ENCODE measurements at places on chromosomes 6 and 20. TPM values are rescaled to one million over a fixed set of nuclear protein-coding genes. Genes with fewer than 3 reads are reported as not detected.

- no peak for DNase-seq
Measured at GRCh38 chr20:2658414-2659354, 5.3 kb downstream of the IDH3B start.

GRCh38 chr6:41375598-41376151 lies 40.3 kb downstream of the NCR2 start:
- no peak for DNase-seq

The ELOVL4 gene
- 0.88 TPM for total RNA-seq

The DEFB124 gene
- not detected for total RNA-seq

The COL9A3 gene
- total RNA-seq: 0.47 TPM

The SSTR4 gene
- not detected for total RNA-seq

DNA sequence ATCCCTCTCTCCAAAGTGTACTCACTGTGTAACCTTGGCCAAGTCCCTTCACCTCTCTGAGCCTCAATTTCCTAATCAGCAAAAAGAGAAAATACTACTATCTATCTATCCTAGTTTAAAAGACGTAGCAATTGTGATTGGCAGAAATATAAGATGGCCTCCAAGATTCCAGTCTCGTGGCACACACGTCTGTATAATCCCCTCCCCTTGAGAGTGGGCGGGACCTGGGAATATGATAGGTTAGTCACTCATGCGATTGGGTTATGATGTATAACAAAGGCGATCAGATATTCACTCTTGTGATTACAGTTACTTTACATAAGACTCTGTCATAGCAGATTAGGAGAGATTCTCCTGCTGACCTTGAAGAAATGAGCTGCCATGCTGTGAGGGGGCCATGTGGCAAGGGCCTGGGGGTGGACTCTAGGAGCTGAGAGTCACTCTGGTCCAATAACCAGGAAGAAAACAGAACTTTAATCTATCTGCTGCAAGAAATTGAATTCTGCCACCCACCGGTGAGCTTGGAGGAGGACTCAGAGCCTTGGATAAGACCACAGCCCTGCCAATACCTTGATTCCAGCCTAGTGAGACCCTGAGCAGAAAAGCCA lies 6.0 kb downstream of the CPNE5 start:
- DNase-seq: no peak

DNA sequence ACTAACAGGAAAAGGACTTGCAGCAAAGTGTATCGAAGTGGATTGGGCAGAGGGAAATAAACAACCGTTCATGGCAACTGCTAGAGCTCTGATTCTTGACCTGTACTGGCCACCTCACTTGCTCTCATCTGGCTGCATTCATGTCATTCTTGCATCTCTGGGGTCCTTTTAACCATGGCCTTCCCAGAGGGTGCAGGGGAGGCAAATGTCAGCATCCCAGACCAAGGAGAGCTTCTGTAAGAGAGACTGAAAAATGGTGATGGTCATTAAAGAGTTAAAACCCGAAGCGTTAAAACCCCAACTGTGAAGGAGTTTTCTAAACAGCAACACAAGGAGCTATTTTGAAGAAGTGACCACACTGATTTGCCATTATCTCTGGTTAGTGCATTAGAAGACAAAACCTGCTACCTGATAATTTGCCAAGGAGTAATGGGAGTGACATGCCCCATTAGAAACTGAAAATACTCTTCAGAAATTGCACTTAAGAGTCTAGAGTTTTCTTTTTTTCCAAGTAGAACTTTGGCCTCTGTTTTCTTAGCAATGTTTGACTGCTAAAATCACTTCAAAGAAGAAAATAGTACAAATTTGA lies 62.4 kb downstream of the APCDD1L start:
- DNase-seq: no peak

DNA sequence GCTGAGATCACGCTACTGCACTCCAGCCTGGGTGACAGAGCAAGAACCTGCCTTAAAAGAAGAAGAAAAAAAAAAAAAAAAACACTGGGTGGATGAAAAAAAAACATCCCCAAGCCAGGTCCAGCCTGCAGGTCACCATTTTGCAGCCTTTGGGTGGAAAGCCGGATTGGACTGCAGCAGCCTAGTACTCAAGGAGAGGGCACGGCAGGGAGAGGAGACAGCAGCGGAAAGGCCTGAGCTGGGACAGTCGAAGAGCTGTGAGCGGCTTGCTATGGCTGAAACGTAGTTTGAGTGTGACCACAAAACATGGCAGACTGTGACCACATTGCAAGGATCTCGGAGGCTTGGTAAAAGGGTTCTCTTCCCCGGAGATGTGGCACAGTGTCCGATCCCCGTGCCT lies 173.0 kb downstream of the NFATC2 start:
- no peak for DNase-seq

The GMPR gene
- total RNA-seq: 2.1 TPM

The TSBP1 gene
- total RNA-seq: not detected

DNA sequence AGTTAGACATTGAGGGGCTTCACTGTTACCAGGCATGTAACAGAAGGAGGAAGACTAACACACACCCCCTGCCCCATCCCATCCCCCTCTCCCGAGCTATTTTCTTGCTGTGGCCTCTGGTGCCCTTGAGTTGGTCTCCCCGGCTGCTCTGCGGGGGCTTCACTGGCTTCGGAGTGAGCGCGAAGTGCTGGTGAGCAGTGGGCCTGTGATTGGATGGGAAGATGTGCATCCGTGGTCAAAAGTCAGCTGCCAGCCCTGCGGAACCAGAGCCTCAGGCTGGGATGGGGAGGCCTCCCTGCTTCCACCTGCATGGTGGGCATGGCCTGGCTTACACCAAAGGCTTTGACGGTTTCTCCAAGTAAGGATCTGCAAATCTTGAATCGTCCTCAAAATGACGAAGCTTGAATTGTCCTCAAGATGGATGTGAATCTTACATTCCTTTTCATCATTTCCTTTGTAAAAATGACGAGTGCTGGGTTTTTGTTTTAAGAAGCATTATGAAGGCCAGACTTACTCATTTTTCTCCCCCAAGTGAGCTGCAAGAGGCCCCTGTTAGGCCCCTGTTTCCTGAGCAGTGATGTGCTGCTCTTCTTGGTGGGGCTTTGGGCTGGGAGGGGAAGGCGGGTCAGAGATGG lies 23.7 kb downstream of the SPATA2 start:
- no peak for DNase-seq

The TNXB gene
- total RNA-seq: 3.3 TPM

DNA sequence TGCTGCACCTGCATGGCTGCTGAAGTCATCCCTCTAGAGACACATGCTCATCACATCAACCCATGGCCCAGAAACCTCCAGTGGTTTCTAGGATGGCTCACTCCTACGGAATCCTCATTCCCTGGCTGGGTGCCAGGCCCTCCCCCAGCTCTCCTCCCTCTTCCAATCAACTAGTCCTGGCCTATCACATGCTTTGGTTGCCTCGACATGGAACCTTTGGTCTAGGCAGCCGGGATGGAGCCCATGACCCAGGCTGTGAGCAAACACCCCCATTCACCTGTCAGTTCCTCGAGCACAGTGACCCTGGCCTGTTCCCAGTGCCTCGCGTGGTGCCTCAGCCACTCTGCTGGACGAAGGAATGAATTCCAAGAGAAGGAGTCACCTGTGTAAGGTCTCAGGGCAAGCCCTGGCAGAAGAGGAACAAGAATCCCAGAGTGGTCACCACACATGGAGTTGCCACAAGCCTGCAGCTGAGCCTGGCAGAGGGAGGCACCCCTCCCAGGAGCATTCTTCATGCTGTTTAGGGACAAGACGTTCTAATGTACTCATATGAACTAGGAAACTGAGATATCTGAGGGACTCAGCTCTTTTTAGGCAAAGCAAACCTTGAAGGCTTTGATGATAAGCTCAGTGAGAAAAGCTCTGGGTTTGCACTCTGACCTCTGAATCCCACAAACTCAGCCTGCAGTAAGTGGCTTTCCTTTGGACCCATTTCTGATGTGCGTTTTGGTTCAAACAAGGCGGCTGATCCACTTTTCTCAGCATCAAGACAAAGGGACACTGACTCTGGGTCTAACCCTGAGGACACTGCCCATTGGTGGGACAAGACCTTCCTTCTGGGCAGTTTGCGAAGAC lies 40.2 kb downstream of the PPP1R3G start:
- DNase-seq: no peak

GRCh38 chr6:80233262-80233661 lies 126.8 kb downstream of the BCKDHB start:
- DNase-seq: no peak

The GNAS-AS1 gene
- 0.64 TPM for total RNA-seq

- no peak for DNase-seq
Measured at GRCh38 chr6:136208783-136209182, 41.3 kb downstream of the MTFR2 start.

The GSTA3 gene
- total RNA-seq: not detected

The TOX2 gene
- 1.4 TPM for total RNA-seq

GRCh38 chr20:51319522-51319921 lies 223.0 kb downstream of the NFATC2 start:
- no peak for DNase-seq

DNA sequence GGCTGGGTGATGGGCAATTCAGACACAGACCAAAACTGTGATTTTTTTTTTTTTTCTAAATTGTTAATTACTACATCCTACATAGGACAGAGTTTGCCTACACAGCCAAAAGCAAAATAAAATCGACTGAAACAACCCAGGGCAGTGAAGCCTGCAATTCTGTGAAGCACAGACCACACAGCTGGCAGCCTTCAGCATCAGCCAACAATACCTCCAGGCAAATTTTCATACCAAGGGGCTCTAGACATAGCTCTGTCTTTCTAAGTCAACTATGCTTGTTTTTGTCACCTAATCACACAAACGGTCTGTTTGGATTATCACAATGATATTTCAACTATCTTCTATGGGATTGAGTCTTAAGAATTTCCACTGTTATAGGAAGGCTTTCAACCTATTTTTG lies 17.6 kb downstream of the RMND1 start:
- DNase-seq: no peak

GRCh38 chr20:59428441-59429205 lies 128.2 kb downstream of the EDN3 start:
- no peak for DNase-seq

GRCh38 chr20:53635221-53635620 lies 41.6 kb upstream of the ZNF217 start:
- no peak for DNase-seq

The CCN5 gene
- not detected for total RNA-seq

DNA sequence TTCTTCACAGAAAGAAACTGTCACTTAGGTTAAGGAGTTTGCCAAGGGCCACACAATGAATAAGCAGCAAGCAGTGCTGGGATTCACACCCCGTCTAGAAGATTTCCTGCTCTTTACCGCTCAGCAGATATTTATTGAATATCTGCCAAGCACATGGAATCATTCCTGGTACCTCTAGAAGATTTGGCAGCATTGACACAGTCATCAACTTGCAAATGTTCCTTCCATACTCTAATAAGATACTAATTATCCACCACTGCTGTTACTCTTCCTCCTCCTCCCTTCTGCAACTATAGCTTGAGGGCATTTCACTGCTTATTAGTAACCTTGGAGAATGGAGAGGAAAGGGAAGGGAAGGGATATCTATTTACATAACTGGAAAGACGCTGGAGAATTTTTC lies 13.0 kb downstream of the MOXD1 start:
- DNase-seq: no peak

The BPIFB1 gene
- not detected for total RNA-seq

DNA sequence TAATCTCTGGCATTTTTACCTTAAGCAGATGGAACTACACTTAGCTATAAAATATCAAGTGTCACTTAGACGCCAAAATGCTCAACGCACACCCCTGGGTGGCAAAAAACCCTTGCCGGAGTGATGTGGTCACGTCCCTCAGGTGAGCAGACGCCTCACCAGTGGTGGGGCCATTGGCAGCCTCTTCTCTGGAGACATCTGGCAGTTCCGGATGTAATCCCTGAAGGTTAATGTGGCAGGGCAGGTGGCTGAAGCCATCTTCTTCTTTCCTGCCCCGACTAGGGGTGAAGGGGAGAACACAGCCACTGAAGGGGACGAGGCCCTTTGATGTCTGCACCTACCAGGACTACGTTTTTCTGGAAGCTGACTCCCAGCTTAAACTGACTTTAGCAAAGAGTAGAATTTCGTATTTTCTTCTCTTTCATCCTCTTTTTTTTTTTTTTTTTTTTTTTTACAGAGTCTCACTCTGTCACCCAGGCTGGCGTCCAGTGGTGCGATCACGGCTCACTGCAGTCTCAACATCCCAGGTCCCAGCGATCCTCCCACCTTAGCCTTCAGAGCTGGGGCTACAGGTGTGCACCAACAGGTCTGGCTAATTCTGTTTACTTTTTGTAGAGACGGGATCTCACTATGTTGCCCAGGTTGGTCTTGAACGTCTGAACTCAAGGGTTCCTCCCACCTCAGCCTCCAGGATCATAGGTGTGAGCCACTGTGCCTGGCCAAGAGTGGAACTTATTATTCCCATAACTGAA lies 152.1 kb downstream of the TTLL2 start:
- DNase-seq: no peak

The LST1 gene
- total RNA-seq: 42.6 TPM

The TRERF1 gene
- total RNA-seq: 37.3 TPM

DNA sequence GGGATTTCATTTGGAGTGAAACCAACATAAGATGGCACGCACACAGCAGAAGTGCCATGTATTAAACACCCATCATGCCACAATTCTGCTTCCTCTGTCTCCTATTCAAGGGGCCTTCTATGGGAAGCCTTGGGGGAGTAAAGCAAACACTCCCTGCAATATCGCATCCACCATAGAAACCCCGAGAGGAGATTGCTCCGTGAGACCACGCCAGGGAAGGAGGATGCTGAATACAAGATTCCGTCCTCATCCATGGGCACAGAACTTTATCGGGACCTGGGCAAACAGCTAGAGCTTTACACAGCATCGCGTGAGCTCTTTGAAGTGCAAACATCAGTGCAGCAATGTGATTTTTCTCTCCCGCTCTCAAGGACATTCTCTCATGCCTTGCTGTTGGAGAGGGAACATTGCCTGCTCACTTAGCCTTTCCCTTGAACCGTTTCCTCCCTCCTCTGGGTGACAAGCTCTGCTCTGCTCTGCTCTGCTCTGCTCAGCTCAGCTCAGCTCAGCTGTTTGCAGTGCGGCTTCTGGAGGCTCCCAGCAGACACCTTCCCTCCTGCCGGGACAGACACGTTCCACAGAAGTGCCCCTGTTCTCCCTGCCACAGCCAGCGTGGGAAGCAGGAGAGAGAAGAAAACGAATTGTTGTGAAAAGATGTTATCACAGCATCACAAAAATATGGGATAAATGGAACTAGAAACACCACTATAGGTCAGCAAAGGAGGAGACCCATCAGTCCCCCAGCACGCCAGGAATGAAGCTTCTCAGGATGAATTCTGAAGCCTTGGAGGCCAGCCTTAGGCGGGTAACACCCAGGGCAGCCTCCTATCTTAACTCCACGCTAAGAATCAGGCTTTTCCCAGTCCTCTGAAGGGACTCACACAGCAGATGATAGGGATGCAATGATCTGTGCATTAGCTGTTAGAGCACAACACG lies 48.2 kb downstream of the RNASET2 start:
- no peak for DNase-seq

GRCh38 chr6:43973357-43973756 lies 153.9 kb downstream of the MRPL14 start:
- DNase-seq: no peak

Measured in activated CD4-positive, alpha-beta T cell treated with anti-CD3 and anti-CD28 coated beads, Interleukin-2, amount 10 ng/mL, durations not matched to agents 24 days and 14 days (primary cell).